ENCODE measurements at places on chromosomes 4 and X. TPM values are rescaled to one million over a fixed set of nuclear protein-coding genes. Genes with fewer than 3 reads are reported as not detected.

GRCh38 chr4:118285931-118286330, 66.9 kb downstream of the PRSS12 start:
- H3K36me3 ChIP-seq, result peaks cover 23% of the 10 kb centered on the region
- no peak overlapping the region for H3K4me3 ChIP-seq
- no peak overlapping the region for H3K27ac ChIP-seq
- no peaks in the 10 kb centered on the region for H3K27me3 ChIP-seq

GRCh38 chrX:125505207-125505606, 185.5 kb downstream of the TEX13C start:
- H3K4me1 ChIP-seq, result no peaks in the 10 kb centered on the region
- H3K27me3 ChIP-seq, result no peaks in the 10 kb centered on the region
- no peak for DNase-seq
- H3K36me3 ChIP-seq, result no peaks in the 10 kb centered on the region
- no peak overlapping the region for H3K27ac ChIP-seq
- no peak overlapping the region for H3K4me3 ChIP-seq

DNA sequence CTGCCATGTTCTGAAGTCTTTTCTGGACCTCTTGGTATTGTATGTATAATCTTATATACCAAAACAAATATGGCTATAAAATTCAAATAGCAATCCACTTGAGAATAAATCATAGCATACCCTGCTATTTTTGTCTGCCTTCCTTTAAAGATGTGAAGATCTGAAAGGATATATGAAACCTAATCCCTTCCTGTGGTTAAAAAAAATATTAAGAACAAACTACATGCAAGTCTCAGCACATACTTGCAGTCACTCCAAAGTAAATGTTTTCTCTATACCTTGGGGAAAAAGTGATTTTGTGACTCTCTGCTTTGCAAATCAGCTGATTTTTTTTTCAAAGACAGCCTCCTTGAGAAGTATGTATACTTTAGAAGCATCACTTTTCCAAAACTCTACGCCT, 322.9 kb downstream of the ANKRD50 start:
- no peaks in the 10 kb centered on the region for H3K4me1 ChIP-seq
- H3K27ac ChIP-seq, result no peak overlapping the region
- no peak for DNase-seq
- no peak overlapping the region for H3K4me3 ChIP-seq
- H3K36me3 ChIP-seq, result no peaks in the 10 kb centered on the region

DNA sequence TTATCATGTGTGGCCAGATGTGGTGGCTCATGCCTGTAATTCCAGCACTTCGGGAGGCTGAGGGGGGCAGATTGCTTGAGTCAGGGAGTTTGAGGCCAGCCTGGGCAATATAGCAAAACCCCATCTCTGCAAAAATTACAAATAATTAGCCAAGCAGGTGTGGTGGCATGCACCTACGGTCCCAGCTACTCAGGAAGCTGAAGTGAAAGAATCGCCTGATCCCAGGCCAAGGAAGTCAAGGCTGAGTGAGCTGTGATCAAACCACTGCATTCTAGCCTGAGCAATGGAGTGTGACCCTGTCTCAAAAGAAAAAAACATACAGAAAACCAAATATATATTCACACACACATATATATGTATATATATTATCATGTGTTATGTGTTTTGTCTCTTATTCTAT, 15.0 kb downstream of the APELA start:
- no peak overlapping the region for H3K27ac ChIP-seq
- DNase-seq, result no peak
- H3K4me3 ChIP-seq, result no peak overlapping the region
- no peaks in the 10 kb centered on the region for H3K36me3 ChIP-seq
- peaks cover 10% of the 10 kb centered on the region for H3K27me3 ChIP-seq
- no peaks in the 10 kb centered on the region for H3K4me1 ChIP-seq

DNA sequence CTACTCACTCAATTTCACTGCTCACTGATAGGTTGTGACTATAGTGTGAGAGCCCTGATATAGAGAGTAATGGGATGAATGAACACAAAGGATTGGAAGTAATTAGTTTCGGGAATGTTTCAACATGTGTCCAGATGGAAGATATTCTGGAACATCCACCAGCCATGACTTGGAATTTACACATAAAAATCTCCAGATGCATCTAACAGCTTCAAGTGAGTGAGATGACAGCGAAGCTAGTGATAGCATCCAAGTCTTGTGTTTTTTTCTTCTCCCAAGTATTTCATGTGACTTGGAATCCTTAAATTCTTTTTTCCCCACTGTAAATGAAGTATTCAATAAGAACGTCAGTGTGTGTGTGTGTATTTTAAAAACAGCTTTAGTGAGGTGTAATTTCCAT, 82.1 kb downstream of the CLDN34 start:
- H3K4me1 ChIP-seq, result no peaks in the 10 kb centered on the region
- no peak for DNase-seq
- H3K36me3 ChIP-seq, result no peaks in the 10 kb centered on the region
- H3K27ac ChIP-seq, result no peak overlapping the region

DNA sequence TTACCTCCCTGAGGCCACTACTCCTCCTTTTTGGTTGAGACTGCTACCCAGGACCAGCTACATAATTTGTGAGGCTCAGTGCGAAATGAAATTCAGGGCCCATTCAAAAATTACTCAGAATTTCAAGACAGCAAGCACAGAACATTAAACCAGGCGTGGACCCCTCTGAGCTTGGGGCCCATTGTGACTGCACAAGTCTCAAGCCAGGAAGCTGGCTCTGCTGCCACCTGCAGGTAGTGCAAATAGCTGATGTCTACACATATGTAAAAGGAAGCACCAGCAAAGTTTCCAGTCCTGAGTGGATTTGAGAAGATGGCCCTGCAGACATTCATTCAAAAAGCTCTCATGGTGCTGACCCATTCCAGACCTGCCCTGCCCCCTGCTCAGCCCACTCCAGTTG, 213.4 kb upstream of the LNX1 start:
- no peak overlapping the region for H3K27ac ChIP-seq
- H3K4me3 ChIP-seq, result no peak overlapping the region
- H3K4me1 ChIP-seq, result no peaks in the 10 kb centered on the region
- no peaks in the 10 kb centered on the region for H3K36me3 ChIP-seq
- H3K27me3 ChIP-seq, result peaks cover 2% of the 10 kb centered on the region
- peak; percentile 58 for DNase-seq

DNA sequence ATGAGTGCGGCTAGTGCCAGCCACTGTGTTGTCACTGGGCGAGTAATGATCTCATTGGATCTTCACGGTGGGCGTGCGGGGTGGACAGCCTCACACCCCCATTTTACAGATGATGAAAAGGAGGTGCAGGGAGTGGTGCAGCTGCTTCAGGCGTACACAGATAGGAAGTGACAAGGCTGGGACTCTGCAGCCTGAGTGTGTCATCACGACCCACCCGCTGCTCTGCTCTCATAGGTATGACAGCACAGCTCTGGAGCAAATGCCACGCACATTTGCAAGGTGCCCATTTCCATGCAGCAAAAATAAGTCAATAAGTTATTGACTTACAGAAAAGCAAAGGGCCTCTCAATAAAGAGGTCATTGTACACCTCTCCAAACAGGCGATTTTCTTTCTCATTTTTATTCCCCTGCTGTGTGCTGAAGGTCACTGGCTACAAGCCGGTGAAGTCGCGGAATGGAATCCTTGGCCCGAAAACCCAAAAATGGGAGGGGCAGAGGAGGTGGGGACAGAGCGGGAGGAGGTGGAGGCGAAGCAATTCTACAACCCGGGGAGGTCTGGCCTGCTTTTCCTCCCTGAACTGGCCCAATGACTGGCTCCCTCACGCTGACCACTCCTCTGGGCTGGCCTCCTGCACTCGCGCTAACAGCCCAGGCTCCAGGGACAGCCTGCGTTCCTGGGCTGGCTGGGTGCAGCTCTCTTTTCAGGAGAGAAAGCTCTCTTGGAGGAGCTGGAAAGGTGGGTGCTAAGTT, at the start of gene SOD3:
Gene SOD3, plus strand, starts transcription at position 658 of the 750 bp plus-strand sequence. CDS start 3,949 bp downstream, outside the sequence.
- H3K4me1 ChIP-seq, result no peaks in the 10 kb centered on the region
- H3K27me3 ChIP-seq, result peaks cover 24% of the 10 kb centered on the region
- no peak within 1 kb of the TSS for H3K27ac ChIP-seq
- no peak within 1 kb of the TSS for H3K4me3 ChIP-seq

GRCh38 chrX:154505734-154506133, 10.3 kb downstream of the FAM3A start:
- no peak overlapping the region for H3K27ac ChIP-seq
- DNase-seq, result no peak
- no peaks in the 10 kb centered on the region for H3K27me3 ChIP-seq

The TRAM1L1 gene
- total RNA-seq, result not detected

The FUNDC2 gene
- 83.7 TPM for total RNA-seq

The SYTL4 gene
- not detected for total RNA-seq

The CETN2 gene
- 13.1 TPM for total RNA-seq

The SPANXD gene
- not detected for total RNA-seq

The RIPPLY1 gene
- total RNA-seq, result not detected

The GRIA2 gene
- total RNA-seq, result not detected
